Psoas muscle (tissue), 8 donors: ENCODE measurements at places on chromosomes 16 and 17. TPM values are rescaled to one million over a fixed set of nuclear protein-coding genes. Genes with fewer than 3 reads are reported as not detected.

RASD1 gene
- 4.4 TPM for total RNA-seq

LRRC37A3 gene
- 1.6 TPM for total RNA-seq

SLFN14 gene
- not detected for total RNA-seq

OTOP3 gene
- total RNA-seq: not detected

HOXB13 gene
- not detected for total RNA-seq

HSD3B7 gene
- 5.0 TPM for total RNA-seq

UTP4 gene
- total RNA-seq: 72.5 TPM

P2RX1 gene
- 0.94 TPM for total RNA-seq

TLCD1 gene
- total RNA-seq: 1.9 TPM

RNF112 gene
- 0.56 TPM for total RNA-seq

COL1A1 gene
- total RNA-seq: 11.6 TPM

SMIM5 gene
- 0.28 TPM for total RNA-seq

PRDM7 gene
- not detected for total RNA-seq

C17orf50 gene
- total RNA-seq: not detected

KARS1 gene
- total RNA-seq: 185 TPM

ACSM2B gene
- not detected for total RNA-seq

KRTAP16-1 gene
- not detected for total RNA-seq

FBXW10B gene
- 1.3 TPM for total RNA-seq

TIGD7 gene
- total RNA-seq: 6.4 TPM

CDRT15L2 gene
- not detected for total RNA-seq

LITAF gene
- total RNA-seq: 60.2 TPM

TMEM114 gene
- not detected for total RNA-seq

DCXR gene
- total RNA-seq: 111 TPM

CUEDC1 gene
- 50.8 TPM for total RNA-seq

PHOSPHO1 gene
- 4.2 TPM for total RNA-seq

ABI3 gene
- total RNA-seq: 3.8 TPM

CFAP52 gene
- total RNA-seq: not detected

CD300A gene
- total RNA-seq: 1.4 TPM

BBS2 gene
- 70.6 TPM for total RNA-seq

MYCBPAP gene
- 0.99 TPM for total RNA-seq

CCDC200 gene
- not detected for total RNA-seq

XYLT2 gene
- total RNA-seq: 4.0 TPM

HAP1 gene
- total RNA-seq: not detected

MAF gene
- 40.4 TPM for total RNA-seq

DNAH3 gene
- 0.21 TPM for total RNA-seq
